ENCODE measurements at places on chromosomes 7 and 10. TPM values are rescaled to one million over a fixed set of nuclear protein-coding genes. Genes with fewer than 3 reads are reported as not detected.
A peak's percentile ranks its signal among the peaks of the same experiment; 100 is the strongest.

FBH1 gene
- total RNA-seq: 86.1 TPM

- no peaks in the 10 kb centered on the region for H3K36me3 ChIP-seq
- DNase-seq: no peak
- no peaks in the 10 kb centered on the region for H3K27me3 ChIP-seq
- H3K4me1 ChIP-seq: peaks cover 28% of the 10 kb centered on the region
- no peak overlapping the region for H3K27ac ChIP-seq
Observed at GRCh38 chr7:36305648-36306047, 84.0 kb upstream of the ANLN start.

GRCh38 chr10:116780691-116781205 lies 38.4 kb upstream of the HSPA12A start:
- no peaks in the 10 kb centered on the region for H3K27me3 ChIP-seq
- no peak for DNase-seq
- H3K27ac ChIP-seq: no peak overlapping the region
- H3K4me3 ChIP-seq: no peak overlapping the region
- no peaks in the 10 kb centered on the region for H3K4me1 ChIP-seq

- H3K36me3 ChIP-seq: no peaks in the 10 kb centered on the region
- peaks cover 8% of the 10 kb centered on the region for H3K4me1 ChIP-seq
- DNase-seq: peak; percentile 63
- no peaks in the 10 kb centered on the region for H3K27me3 ChIP-seq
- no peak overlapping the region for H3K27ac ChIP-seq
Observed at GRCh38 chr7:138898255-138898654, 82.9 kb downstream of the KIAA1549 start.

DNA sequence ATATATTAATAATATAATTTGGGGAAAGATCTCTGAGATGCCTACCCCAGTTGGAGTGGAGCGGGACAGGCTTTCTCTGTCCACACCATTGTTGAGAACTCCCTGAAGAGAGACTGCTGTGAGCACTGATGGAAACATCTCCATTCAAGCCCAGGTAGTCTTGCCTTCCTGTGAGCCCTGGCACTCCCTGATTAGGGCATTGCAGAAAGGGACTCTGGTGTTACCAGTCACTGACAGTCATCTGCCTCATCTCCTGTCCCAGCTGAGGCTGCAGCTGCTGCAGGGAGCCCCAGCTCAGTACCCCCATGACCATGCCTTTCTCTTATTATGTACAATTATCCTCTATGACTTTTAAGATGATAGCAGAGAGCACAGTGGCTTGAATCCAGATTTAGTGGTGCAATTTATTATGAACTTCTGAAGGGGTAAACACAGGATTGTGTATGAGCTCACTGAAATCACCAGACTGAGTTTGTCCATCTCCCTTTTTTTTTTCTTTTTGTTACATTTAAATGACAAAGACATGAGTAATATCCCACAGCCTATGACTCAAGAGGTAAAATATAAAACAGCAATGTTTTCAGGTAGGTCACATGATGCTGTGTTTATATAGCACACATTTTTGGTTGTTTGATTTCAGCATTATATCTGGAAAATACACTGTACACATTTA lies 236.9 kb downstream of the SLC25A13 start:
- DNase-seq: peak; percentile 72
- peaks cover 31% of the 10 kb centered on the region for H3K4me1 ChIP-seq
- peak overlapping the region; percentile 57 for H3K27ac ChIP-seq
- no peaks in the 10 kb centered on the region for H3K27me3 ChIP-seq
- no peaks in the 10 kb centered on the region for H3K36me3 ChIP-seq
- no peak overlapping the region for H3K4me3 ChIP-seq

GRCh38 chr7:28688651-28689050 lies 269.5 kb downstream of the TRIL start:
- no peak overlapping the region for H3K4me3 ChIP-seq
- H3K27me3 ChIP-seq: no peaks in the 10 kb centered on the region
- peak; percentile 49 for DNase-seq
- peaks cover 30% of the 10 kb centered on the region for H3K4me1 ChIP-seq
- no peaks in the 10 kb centered on the region for H3K36me3 ChIP-seq
